ENCODE measurements at places on chromosomes 5 and 9.

DNA sequence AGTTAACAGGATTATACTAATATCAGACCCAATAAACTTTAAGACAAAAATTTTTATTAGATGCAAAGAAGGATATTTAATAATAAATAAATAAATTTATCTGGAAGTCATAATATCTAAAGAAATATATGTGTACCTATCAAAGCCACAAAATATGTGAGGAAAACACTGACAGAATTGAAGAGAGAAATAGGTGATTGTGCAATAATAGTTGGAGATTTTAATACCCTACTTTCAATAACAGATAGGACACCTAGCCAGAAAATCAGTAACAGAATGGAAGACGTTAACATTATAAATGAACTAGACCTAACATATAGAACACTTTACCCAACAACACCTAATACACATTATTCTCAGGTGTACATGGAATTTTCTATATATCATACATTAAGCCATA lies 541.4 kb upstream of the SMC2 start:
- DNase-seq, result no peak

DNA sequence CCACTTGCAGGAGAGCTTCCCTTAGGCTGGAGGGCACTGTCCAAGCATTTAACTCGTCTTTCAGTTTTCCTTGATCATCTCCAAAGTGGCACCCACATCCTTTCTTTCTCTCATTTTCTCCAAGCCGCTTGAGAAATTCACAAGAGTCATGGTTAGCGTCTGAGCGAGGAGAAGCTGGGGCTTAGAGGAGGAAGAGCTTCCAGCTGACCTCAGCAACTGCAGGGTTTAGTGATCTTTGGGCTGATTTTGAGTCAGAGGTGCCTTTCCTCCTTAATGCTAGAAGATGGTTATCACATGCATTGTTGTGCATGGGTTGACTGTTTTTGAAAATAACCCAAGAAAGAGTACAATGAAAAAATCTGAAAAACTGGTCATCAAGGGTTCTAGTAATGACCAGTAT lies 134.7 kb downstream of the GADD45G start:
- DNase-seq, result no peak

- DNase-seq, result no peak
These were observed 68.0 kb upstream of the CLINT1 start for GRCh38 chr5:157926977-157927376.

GRCh38 chr5:153367466-153367865 lies 123.0 kb upstream of the GRIA1 start:
- no peak for DNase-seq

DNA sequence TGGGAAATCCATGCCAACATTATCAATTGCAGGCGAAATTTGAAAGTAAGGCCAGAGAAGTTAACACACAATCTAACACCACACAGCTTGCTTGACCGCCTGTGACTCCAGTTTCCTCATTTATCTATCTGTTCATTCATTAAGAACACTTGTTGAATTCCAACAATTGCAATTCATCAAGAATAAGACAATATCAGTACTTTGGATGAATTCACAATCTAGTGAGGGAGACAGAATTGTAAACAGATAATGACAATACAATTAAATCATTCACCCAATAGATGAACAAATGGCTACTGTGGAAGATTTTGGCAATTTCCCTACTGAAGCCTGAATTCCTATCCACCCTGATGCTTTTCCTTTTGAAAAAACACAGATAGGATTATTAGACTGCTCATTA lies 181.6 kb downstream of the TRIM36 start:
- DNase-seq, result no peak

GRCh38 chr5:109511980-109512734 lies 102.4 kb upstream of the PJA2 start:
- DNase-seq, result no peak

DNA sequence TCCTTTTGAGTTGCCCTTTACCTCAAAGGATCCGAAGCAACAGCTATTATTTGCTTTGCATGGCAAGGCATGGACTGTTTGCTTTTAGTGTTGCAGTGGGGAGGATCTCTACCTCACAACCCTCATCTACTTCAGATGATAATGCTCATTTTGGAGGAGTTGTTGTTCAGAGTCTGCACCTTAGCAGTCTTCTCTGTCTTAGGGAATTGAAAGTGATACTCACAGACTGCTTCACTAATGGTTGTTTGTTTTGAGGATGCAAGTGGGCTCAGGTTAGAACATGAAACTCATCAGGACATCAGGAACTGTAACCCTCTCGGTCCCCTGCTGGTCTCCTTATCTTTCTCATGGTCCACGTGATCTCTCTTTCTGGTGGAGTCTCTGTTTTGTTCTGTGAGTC lies 172.9 kb upstream of the ANKH start:
- DNase-seq, result no peak

GRCh38 chr9:14822666-14823065 lies 87.6 kb downstream of the FREM1 start:
- DNase-seq, result no peak

DNA sequence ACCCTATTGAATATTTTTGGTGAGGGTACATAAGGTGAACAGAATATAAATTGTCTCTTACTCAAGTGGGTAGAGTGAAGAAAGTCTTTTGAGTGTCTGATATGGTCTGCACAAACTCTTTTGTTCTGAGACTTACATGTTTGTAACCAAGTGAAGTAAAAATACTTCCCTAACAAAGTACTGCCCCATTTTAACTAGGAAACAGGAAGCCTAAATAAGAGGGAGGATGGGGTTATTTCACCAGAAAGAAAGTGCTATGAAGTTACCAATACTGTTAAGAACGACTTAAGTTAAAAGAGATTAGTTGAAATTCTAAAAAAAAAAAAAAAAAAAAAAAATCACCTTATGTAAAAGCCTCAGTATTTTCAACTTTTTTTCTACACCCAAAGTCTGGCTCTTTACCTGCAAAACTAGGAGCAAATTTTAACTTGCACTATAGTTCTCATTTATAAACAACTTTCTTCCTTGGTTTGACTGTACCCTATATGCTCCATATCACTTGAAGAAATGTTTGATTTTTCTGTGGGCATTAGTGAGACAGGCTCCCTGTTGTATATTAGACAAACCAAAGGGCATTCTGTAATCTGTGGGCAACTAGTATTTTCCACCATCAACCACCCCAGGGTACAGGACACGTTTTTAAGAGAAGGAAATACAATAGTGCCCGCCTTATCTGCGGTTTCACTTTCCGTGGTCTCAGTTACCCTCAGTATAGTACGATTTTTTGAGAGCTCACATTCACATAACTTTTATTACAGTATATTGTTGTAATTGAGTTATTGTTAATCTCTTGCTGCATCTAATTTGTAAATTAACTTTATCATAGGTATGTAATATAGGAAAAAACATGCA lies 127.7 kb downstream of the NR3C1 start:
- no peak for DNase-seq

Measured in stomach (tissue), 19 donors.